Prostate gland (tissue), 2 donors: ENCODE measurements at places on chromosomes 13 and 19.
A peak's percentile ranks its signal among the peaks of the same experiment; 100 is the strongest.

- DNase-seq: no peak
These were observed 2.2 kb downstream of the ARHGAP45 start for GRCh38 chr19:1069009-1069779.

DNA sequence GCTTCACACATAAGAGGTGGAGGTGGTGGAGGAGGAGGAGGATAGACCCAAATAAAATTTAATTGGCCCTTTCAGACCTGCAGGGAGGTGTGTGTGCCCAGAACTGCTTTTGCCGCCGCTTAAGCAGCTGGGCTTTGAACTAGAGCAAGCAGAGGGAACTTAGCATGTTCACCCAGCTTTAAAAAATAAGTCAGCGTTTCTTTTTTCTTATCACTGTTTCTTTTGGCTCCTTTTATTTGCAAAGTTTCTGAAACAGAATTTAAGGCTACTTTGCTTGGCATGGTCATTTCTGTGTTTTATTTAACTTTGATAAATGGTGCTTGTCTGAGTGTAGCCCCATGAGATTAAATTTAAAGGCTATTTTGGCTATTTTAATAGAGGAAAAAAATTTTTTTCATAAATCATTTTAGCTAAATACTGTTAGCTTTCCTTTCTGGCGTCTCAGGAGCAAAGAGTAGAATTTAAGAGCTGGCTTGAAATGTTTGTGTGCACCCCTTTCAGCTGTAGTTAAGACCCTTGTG, 43.3 kb upstream of the RNF113B start:
- DNase-seq: no peak

GRCh38 chr19:9018163-9018875, 8.1 kb upstream of the MUC16 start:
- DNase-seq: no peak

GRCh38 chr13:41941174-41941573, 19.7 kb downstream of the VWA8 start:
- no peak for DNase-seq

DNA sequence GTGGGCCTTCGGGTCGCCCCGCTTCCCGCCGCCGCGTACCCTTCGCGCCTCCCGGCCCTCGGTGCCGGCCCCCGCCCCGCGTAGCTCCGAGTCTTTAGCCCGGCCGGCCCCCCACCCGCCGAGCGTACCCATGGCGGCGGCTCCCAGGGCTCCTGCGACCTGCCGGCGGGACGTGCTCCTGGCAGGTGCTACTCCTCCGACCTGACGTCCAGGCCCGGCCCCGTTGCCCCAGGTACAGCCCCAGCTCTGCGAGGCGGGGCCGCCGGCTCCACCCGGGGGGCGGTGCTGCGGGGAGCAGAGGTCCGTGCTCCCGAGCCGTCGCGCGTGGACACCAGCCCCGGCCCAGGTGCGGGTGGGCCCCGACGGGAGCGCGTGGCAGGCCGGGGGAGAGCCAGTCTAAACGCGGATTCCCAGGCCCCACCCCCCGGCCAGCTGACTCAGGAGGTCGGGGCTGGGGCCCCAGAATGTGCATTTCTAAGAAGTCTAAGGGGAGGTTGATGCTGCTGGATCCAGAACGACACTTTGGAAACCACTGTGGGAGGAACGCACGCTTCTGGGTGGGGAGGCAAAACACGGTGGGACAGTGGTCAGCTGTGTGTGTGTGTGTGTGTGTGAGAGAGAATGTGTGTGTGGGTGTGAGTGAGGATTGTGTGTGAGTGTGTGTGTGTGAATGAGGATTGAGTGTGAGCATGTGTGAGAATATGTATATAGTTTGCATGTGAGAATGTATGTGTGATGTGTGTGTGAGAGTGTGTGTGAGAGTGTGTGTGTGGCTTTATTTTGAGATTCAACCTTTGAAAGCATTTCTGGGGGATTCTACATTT, at the start of gene SLC15A1:
Gene SLC15A1 (minus strand): TSS at position 206 of the 824 bp plus-strand sequence. CDS start 74 bp downstream, at position 132.
- DNase-seq: no peak

DNA sequence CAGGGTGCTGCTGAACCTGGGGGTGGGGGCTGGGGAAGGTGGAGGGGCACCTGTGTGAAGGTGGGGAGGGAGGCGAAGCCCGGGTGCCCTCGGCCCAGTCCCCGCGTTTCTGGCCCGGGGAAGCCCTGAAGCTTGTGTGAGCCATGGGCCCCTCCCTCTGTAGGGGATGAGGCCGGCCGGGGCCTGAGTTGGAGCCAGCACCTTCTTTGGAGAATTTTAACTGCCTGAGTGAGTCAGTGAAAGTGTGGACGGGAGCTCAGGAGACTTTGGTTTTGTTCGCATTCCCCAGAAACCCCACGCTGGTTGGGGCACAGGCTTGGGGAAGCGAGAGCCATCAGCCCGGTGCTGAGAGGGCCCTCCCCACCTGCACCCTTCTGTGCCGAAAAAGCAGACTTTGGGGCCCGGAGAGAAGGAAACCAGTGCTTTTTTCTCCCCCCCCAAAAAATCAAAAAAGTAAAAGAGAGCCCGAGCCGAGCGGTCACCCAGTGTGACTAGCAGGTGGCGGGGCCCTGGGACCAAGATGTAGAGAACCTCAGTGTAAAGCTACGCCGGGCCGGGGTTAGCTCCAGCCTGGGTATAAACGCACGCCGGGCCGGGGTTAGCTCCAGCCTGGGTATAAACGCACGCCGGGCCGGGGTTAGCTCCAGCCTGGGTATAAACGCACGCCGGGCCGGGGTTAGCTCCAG, 45.1 kb downstream of the TMEM255B start:
- no peak for DNase-seq

DNA sequence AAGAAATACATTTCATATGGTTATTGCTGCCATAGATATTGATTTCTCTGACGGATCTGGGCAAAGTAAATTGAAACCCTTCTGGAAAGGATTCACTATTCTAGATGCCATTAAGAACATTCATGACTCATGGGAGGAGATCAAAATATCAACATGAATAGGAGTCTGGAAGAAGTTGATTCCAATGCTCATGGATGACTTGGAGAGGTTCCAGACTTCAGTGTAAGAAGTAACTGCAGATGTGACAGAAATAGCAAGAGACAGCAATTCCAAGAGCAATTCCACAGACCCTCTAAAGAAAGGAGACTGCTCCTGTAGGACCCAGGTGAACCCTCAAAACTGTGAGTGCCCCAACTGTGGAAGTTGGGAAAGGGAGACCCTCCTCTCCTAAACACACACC, 30.9 kb upstream of the KCTD12 start:
- no peak for DNase-seq

GRCh38 chr13:38395497-38395788, 45.8 kb downstream of the UFM1 start:
- DNase-seq: no peak

- no peak for DNase-seq
These were observed 13.1 kb upstream of the CEACAM19 start for GRCh38 chr19:44658069-44658733.

DNA sequence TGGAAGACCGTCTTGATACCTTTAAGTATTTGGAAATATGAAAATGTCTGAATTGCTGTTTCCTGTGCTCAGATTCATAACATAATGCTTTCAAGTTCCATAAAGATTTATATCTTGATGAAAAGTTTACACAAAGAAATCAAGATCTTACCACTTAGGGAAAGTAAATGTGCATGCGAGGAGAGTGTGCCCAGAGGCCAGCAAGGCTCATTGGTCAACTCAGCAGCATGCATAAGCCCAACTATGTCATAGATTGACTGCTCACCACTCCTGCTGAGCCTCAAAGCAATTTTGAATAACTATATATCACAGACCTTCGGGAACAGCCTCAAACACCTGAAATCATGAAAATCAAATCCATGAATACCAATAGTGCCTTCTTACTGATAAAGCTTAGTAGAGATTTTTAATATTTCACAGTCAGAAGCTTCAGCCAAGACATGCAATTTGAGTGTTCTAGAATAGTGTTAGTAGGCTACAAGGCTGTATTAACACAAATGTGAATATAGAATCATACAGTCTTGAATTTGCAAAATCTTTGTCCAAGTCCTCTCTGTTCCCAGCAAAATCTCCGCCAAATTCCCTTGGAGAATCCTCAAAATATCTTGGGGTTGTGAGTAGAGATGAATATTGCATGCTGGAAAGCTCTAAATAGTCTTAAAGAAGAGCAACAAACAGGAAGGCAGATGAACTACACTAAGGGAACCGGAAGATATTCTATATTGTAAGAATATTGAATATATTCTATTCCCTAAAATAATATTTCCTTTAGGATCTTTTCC, 124.1 kb downstream of the DCLK1 start:
- DNase-seq: no peak

- no peak for DNase-seq
These were observed 87.6 kb upstream of the DOCK9 start for GRCh38 chr13:99065235-99066015.

DNA sequence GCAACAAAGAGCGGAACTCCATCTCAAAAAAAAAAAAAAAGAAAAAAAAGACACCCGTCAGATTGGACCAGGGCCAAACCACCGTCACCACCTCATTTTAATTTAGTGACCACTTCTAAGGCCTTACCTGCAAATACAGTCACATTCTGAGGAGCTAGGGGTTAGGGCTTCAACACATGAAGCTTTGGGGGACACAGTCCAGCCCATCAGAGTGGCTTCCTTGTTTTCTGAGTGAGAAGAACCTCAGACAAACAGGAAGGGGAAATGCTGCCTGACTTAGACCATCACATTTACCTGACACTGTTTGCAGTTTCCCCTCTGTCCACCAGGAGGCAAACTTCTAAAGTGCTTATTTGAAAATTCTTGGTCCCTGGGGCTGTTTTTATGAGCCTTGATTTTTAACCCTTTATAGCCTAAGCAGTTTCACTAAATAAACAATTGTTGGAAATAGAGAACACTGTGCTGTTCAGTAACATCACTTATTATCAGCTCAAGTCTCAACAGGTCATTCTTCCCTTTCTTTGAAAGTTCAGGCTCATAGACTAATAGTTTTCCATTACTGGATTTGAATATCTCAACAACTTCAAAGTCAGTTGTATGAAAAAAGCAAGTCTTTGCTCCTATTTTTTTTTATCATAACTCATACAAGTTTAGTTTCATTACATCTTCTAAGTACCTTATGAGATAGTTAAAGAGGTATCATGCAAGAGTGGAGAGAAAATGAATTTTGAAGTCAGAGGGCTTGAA, 74.9 kb upstream of the WASF3 start:
- peak; percentile 52 for DNase-seq

DNA sequence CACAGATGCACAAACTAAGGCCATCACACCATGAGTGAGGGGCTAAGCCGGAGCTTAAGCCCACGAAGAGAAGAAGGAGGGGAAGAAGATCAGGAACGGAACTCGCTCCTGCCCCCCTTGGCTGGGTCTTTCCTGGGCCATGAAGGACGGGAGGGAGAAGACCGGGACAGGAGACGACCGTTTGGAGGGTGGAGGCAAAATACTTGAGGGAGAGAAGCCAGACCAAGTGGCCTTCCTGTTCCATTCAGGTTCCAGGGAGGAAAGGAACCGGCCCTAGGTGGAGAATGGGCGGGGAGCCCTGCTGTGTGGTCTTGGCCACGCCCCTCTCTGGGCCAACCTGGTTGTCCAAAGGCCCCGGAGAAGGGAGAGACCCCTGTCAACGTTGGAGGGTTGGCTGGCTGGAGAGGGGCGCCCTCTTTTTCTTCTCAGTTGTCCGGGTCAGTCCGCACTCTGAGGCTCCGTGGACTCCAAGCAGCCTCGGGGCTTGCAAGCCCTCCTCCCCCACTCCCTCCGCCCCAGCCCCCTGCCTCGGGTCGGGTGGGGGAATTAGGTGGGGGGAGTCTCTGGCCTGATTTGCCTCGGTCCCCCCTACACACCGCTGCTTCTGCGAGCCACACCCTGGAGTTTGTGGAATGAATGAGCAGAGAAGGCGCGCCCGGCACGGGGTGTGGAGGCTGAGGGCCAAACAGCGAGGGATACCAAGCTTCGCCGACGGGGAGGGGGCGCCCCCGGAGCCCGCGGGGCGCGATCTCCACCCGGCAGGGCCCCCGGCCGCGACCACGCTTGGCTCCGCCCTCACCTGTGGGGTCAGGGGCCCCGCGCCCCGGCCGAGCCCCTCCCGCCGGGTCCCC, 757 bp downstream of the FBN3 start:
- DNase-seq: no peak

GRCh38 chr19:869245-870177, 10.0 kb downstream of the CFD start:
- no peak for DNase-seq

DNA sequence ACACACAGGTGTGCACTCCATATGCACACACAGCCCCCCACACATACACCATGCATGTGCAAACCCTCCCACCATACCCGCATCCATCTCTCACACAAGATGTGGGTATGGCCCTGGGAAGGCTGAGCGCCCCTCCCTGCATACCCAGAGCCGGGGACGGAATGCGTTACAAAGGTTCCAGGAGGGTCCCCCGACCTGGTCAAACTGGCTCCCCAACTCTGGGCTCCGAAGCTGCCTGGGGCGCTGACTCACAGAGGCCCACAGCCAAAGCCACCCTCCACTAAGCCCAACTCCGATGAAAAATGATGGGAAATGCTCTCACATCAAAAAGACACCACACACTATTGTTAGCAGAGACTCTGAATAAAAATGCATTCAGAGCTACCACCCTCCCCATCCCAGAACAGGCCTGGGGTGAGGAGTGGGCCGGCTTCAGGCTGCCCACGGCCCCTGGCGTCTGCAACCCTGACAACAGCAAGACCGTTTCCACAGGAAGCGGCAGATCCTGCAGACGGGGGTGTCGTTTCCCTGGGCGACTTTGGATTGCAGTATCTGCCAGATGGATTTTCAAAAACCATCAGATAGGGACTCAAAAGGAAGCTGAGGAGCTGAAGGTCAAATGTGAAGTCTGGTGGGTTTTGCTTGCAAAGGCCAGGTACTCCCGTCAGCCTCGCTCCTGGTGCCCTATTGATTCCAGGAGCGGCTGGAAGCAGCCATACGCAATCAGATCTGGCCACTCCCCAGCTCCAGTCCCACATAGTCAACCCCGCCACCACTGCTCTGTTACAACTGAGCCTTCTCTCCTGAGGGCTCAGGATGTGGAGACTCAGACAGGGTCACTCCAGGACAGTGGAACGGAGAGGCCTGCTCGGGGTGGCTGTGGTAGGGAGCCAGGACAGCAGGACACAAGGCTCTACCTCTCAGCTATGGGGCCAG, 14.3 kb downstream of the PEPD start:
- no peak for DNase-seq

DNA sequence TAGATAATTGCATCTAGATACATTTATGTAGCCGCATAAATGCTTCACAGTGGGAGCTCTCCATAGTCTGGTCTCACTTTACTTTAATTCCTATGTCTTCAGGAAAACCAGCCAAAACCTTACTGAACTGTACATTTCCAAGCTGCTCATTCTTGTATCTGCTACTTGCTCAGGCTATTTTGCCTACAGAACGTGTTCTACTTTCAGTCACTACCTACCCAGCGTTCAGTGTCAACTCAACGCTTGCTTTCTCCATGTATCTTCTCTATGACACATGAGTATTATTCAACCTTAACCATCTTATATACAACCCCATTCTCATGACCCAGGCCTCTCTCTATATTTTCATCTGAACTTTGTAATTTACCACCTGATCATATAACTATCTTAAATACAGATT, 101.9 kb downstream of the KLF12 start:
- no peak for DNase-seq

DNA sequence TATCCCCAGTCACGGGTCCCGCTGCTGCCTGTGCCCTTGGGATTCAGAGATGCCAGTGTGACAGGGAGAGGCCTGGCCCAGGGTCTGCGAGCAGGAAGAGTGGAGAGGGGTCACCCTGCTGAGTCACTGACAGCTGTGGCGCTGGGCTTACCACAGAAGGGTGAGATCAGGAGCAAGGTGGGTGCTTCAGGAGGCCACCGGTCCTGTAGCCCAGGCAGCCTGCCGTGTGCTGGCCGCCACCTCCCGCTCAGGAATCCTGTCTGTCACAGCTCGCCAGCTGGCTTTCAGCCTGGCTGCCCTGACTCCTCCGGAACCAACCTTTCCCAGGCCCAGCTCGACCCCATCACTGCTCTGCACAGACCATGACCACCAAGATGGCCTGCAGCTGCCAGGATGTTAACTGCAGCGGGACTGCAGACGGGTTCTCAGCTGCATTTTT, 25.3 kb downstream of the NAXD start:
- no peak for DNase-seq
